ENCODE measurements at places on chromosomes 3 and 15.

DNA sequence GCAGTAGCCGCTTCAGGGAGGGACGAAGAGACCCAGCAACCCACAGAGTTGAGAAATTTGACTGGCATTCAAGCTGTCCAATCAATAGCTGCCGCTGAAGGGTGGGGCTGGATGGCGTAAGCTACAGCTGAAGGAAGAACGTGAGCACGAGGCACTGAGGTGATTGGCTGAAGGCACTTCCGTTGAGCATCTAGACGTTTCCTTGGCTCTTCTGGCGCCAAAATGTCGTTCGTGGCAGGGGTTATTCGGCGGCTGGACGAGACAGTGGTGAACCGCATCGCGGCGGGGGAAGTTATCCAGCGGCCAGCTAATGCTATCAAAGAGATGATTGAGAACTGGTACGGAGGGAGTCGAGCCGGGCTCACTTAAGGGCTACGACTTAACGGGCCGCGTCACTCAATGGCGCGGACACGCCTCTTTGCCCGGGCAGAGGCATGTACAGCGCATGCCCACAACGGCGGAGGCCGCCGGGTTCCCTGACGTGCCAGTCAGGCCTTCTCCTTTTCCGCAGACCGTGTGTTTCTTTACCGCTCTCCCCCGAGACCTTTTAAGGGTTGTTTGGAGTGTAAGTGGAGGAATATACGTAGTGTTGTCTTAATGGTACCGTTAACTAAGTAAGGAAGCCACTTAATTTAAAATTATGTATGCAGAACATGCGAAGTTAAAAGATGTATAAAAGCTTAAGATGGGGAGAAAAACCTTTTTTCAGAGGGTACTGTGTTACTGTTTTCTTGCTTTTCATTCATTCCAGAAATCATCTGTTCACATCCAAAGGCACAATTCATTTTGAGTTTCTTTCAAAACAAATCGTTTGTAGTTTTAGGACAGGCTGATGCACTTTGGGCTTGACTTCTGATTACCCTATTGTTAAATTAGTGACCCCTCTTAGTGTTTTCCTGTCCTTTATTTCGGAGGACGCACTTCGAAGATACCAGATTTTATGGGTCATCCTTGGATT is at the start of gene MLH1:
MLH1 (plus strand) TSS at position 193 of the 958 bp plus-strand sequence; CDS start at position 223, 30 bp downstream.
- DNase-seq: no peak

DNA sequence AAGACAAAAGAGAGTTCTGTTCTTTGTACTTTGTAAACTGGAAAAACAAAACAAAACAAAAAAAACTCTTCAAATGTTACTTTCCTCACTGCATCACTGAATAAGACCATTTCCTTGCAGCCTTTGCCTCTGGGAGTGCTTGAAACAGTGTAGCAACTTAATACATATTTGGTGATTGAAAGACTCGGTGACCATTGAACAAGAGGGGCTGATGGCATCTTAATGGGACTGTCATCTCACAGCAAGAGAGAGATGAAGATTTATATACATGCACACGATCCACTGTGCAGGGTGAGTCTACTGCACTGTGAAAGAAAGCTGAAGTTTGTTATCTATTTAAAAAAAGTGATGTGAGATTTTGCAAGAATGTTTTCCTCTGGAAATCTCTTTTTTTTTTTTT is 111.9 kb upstream of the KLHL25 start:
- DNase-seq: no peak

- no peak for DNase-seq
Observed at GRCh38 chr3:165770781-165771180, 66.4 kb downstream of the BCHE start.

- DNase-seq: no peak
Observed at GRCh38 chr3:72768006-72768441, 80.2 kb downstream of the SHQ1 start.

DNA sequence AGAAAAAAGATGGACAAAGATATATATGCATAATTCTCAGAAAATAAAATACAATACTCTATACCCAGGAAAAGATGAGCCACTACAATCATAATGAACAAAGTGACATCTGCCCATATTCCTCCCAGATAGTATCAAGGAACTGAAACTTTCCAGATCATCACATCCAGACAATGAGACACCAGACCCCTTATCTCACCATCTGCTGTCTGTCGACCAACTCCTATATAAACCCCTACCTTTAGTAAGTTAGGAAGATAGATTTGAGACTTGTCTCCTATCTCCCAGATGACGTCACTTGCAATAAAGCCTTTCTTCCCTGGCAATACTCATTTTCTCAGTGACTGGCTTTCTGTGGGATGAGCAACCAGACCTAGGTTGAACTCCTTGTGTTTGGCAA is 1071.6 kb downstream of the PLOD2 start:
- DNase-seq: no peak

DNA sequence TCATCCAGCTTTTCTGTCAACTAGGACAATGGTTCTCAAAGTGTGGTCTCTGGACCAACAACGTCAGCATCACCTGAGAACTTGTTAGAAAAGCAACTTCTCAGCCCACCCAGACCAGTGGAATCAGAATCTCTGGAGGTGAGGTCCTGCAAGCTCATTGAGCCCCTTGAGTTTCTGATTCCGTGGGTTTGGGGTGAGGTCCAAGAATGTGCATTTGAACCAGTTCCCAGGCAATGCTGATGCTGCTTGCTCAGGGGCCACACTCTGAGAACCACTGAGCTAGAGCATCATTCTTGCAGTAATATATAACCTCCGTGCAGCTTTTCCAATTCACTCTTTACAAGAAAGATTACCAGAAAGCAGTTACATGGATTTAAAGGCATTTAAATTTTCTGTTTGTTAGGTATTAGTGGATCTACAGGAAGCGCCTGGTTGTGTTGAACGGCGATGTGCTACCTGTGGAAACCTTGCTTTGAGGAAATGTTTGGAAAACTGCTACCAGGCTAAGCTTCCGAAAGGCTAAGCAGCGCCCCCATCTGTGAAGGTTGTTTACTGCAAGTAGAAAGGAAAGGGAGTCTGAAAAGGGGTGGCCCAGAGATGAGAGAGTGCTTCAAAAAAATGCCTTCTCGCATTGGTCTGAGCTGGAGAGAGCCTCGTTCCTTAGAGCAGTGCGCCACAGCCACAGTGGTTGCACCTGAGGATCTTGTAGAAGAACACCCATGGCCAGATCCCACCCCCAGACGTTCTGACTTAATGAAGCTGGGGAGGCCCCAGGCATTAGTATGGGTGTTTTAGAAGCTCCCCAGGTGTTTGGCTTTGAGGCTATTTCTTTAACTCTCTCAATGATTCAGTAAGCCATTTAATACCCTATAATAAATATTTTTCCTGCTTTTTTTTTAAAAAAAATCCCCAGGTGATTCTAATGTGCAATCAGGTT is 50.0 kb downstream of the RLBP1 start:
- DNase-seq: no peak

GRCh38 chr3:108378153-108378951 is 82.0 kb downstream of the HHLA2 start:
- no peak for DNase-seq

- DNase-seq: no peak
Observed at GRCh38 chr3:66747261-66747660, 246.4 kb upstream of the LRIG1 start.

GRCh38 chr3:6791161-6791560 is 69.8 kb upstream of the GRM7 start:
- DNase-seq: no peak

GRCh38 chr15:75620841-75621391 is 4.6 kb downstream of the SNUPN start:
- DNase-seq: peak; percentile 38

DNA sequence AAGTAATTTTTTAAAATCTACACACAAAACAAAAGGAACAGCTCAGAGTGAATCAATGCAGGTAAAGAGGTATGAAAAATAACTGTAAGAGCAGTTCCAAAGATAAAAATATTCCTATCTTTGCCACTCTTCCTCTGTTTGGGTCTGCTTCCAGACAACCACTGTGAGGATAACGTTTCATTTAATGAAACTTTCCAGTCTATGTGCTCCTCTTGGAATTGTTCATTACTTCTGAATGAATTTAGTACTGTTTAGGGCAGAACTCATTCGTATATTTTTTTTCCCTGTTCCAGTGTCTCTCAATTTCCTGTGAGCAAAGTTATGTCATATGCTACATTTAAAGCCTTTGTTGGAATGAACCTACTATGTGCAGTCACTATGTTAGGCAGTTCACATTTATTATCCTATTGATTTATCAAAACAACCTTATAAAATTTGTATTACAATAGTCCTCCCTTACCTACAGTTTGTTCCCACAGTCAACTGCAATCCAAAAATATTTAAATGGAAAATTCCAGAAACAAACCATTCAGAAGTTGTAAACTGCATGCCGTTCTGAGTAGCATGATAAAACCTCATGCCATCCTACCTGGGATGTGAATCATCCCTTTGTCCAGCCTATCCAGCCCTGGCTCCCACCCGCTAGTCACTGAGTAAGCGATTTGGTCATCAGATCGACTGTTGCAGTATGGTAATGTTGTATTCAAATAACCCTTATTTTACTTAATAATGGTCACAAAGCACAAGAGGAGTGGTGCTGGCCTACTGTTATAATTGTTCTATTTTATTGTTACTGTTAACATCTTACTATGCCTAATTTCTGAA is 98.1 kb downstream of the TMCC1 start:
- no peak for DNase-seq

- no peak for DNase-seq
Observed at GRCh38 chr15:92611995-92612745, 43.4 kb downstream of the FAM174B start.

- DNase-seq: no peak
Observed at GRCh38 chr15:40501487-40501886, 30.7 kb downstream of the CHST14 start.
